NCI-H1092 treated with DMSO at 0.1 percent for 48 hours (cell line): ENCODE measurements at places on chromosomes 7 and 10.

DNA sequence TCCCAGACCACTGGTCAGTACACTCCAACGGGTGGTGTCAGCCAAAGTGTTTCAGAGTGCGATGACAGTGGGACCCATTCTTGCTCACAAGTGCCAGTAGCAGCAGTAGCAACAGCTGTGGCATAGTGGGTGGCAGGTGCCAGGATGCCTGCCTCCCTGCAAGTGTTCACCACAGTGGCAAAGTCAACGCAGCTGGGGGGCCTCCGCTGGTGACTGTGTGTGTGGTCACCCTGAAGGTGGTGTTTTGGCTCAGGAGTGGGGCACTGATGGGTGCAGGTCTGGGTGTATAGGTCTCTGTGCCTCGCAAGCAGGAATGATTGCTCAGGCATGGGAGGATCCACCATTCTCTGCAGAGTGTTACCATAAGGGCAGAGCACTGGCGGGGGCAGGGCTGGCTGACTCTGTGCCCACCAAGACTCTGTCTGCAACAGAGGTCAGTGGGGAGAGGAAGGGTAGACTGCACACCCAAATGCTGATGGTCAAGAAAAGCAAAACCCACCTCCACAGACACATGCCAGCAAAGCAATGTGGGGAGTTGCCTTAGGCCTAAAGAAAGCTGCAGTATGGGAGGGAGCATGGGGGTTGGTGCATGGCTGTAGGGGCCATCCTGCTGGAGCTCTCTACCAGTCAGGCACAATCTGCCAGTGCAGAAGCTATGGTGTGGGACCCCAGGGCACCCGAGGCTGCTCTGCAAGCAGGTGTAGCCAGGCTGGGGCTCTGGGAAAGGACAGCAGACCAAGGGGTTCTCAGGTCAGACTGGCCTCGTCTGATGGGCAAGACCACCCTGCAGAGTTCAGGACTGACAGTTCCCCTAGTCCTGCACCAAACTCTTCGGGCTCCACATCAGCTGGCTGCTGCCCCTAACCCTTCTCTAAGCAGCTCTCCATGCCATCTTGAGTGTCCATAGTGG lies 368.1 kb downstream of the CTNNA3 start:
- DNase-seq, result no peak

GRCh38 chr10:31147210-31147608 lies 115.5 kb upstream of the ZNF438 start:
- no peak for DNase-seq

- no peak for DNase-seq
Observed at GRCh38 chr7:1673581-1674118, 3.6 kb downstream of the ELFN1 start.

GRCh38 chr7:12239806-12240205 lies 28.7 kb downstream of the TMEM106B start:
- DNase-seq, result no peak

GRCh38 chr10:112203328-112204076 lies 19.9 kb upstream of the GPAM start:
- no peak for DNase-seq

DNA sequence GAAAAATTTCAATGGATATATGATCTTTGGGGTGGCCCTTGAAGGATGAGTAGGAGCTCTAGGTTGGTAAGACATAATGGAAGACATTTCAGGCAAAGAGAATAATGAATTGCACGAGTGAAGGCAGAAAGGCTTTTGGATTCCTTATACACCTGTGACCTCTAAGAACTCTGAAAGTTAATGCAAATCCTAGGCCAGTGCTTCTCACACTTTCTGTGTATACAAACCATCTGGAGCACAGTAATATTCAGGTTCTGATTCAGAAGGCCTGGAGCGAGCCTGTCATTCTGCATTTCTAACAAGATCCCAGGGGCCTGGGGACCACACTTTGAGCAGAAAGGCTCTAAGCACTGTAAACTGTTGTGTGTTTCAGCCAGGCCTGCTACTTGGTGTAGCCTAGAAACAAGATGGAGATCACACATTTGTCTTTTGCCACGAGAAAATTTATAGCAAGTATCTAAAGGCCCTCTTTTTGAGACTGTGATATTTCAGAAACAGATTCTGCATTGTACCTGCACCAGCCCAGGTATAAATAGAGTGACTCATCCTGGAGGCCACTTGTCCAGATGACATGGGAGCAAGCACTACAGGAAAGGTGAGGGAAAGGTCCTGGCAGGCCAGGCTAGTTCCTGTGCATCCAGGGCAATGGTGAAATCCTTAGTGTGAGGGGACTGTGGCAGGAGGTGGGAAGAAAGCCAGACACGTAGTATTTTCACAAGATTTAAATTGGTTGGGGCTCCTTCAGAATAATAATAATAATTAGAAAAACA lies 24.4 kb downstream of the MRPS33 start:
- no peak for DNase-seq
